GM23248 (cell line): ENCODE measurements at places on chromosomes 2 and 18. TPM values are rescaled to one million over a fixed set of nuclear protein-coding genes. Genes with fewer than 3 reads are reported as not detected.

Gene MROH2A
- total RNA-seq, result not detected in 2 replicates

DNA sequence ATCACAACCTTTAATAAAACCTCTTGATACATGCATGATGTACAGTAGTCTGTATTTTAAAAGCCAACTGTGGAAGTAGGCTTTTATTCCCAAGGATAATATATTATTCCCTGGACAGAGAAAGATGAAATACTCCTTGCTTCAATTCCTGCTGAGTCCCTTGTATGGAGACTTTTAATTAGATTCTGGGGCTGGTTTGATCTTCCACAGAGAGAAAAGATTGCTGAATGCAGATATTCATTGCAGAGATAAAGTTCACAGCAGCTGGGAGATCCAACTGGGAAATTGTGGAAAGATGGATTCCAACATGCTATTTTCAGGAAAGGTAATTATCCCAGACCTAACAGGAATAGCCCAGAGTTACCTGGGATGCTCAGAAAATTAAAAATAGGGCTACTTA is 607.0 kb upstream of the HS6ST1 start:
- DNase-seq, result no peak

Gene TRABD2A
- total RNA-seq, result 5.0 and 5.7 TPM in 2 replicates

Gene SULT6B1
- not detected in 2 replicates for total RNA-seq

GRCh38 chr2:139631966-139632365 is 851.8 kb upstream of the NXPH2 start:
- no peak for DNase-seq

Gene LRRC30
- not detected in 2 replicates for total RNA-seq

GRCh38 chr2:28469304-28469703 is 26.6 kb upstream of the PLB1 start:
- peak; percentile 76 for DNase-seq

- peak; percentile 6 for DNase-seq
Measured at GRCh38 chr2:204012072-204012653, 75.6 kb downstream of the ICOS start.

DNA sequence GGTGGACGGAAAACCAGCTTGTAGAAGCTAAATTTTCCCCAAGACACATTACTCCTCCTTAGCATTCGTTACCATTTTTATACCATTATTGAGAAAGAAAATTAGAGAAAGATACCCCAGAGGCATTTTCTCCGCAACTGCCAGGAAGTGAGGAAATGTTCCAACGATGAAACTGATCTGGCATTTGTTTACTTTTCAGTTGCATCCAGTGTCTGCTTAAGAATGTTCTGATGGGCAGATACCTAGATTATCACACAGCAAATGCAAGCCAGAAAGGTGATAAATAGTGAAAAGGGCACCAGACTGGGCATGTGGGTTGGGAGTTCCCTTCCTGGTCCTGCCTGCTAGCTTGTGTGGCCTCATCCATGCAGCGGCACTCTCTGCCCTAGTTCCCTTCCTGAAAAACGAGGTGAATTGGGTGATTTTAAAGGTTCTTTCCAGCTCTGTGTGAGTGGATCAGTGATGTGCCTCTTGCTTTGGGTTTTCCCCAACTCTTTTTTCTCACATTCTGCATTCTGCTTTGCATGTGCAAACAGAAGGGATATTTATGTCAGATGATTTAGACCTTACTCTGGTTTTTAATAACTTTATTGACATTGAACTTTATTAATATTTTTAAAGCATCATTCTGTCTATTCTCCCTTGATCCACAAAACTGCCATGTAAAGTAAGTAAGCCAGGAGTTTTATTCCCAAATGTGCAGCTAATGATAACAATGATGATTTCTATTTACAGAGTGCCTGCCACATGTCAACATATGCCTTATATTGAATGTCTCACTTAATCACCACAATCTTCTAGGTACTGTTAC is 139.6 kb downstream of the INSIG2 start:
- peak; percentile 24 for DNase-seq

- no peak for DNase-seq
Measured at GRCh38 chr2:200188876-200189275, 117.6 kb upstream of the SPATS2L start.

- peak; percentile 96 for DNase-seq
Measured at GRCh38 chr2:65064728-65065552, 8.7 kb downstream of the CEP68 start.

Gene FEV
- not detected in 2 replicates for total RNA-seq
